ENCODE measurements at places on chromosomes 3 and 15.

DNA sequence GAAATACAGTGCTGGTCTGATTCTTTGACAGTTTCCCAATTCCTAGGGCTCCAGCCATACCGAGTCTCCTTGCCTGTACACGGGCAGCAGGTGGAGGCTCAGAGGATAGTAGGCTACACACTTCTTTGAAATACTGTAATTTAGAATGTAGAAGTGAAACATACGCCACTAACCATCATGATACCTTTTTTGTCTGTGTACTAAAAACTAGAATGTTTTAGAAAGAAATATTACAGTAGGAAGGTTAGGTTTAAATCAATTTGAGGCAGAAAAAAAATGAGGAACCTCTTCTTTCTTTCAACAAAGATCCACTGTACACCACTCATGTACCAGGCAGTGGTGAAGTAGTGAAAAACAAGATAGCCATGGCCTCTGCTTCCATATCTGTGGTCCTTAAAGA, 354.7 kb downstream of the MCTP2 start:
- DNase-seq, result no peak

- peak; percentile 15 for DNase-seq
These were observed 98.9 kb upstream of the TJP1 start for GRCh38 chr15:29921130-29921601.

DNA sequence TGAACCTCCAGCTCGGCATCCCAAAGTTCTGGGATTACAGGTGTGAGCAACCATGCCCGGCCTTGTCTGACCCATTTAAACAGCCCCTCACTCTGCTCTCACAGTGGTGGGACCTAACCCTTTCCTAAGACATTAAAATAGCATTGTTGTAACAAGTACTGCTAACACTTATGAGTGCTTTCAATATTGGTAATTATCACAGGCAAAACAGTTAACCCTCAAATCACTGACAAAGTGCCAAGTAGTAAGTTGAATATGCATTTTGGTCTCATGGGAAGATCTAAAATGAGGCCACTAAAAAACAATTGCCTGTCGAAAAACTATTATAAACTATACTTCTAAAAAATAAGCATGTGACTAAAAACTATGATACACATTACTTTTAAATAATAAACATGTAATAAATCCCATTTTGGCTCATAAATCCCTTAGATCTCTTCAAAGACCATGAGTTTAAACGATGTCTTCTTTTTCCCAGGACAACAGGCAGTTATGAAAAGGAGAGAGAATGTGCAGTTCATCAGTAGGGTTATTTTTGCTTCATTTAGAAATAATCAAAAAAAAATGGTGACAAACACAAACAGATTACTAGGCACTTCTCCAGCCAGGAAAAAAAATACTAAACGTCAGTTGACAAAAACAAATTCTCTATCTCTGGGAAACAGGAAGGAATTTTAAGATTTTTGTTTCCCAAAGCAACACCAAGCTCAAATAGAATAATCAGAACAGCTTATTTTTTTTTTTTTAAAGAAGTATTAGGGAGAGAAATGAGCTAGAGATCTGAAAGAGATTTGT, 95.4 kb downstream of the RFTN1 start:
- no peak for DNase-seq

DNA sequence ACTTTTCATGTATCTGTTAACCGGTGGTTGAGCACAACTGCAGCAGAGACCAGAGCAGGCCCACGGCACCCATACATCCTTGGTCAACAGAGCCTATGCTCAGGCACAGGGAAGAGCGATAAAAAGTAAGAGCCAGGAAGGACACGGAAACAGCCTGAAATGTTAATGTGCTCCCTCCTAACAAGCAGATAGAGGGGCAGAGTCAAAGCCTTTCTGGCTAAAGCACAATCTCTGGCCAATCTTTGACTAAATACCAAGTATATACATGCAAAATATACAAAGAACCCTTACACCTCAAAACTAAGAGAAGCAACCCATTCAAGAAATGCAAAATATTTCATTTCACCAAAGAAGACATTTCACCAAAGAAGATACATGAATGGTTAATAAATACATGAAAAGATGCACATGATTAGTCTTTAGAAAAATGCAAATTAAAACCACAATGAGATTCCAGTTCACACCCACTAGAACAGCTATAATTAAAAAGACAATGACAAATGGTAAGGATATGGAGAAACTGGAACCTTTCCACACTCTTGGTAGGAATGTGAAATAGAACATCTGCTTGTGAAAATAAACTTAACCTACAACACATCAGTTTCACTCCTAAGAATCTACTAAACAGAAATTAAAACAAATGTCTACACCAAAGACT, 88.0 kb downstream of the OSBPL10 start:
- DNase-seq, result no peak

GRCh38 chr15:72358650-72359171, 17.1 kb downstream of the HEXA start:
- DNase-seq, result no peak

GRCh38 chr3:56491566-56491965, 23.3 kb upstream of the ERC2 start:
- DNase-seq, result no peak

- no peak for DNase-seq
These were observed 85.9 kb upstream of the GPR149 start for GRCh38 chr3:154515921-154516320.

DNA sequence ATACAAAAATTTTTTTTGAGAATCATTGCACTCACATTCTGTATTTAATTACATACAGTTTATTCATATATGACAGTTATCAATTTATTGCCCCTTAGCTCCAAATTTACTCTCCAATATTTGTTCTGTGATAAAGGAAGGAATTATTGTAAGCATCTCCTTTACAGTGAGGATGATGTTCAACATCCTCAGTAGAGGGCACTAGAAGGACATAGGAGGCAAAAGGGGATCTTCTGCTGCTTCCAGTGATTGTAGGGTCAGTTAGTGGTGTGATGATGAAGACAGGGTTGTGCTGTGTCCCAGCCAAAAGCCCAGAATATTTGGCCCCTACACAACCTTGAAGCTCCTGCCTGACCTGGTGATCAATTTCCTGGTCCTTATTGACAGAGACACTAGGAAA, 89.9 kb upstream of the DCBLD2 start:
- DNase-seq, result no peak

DNA sequence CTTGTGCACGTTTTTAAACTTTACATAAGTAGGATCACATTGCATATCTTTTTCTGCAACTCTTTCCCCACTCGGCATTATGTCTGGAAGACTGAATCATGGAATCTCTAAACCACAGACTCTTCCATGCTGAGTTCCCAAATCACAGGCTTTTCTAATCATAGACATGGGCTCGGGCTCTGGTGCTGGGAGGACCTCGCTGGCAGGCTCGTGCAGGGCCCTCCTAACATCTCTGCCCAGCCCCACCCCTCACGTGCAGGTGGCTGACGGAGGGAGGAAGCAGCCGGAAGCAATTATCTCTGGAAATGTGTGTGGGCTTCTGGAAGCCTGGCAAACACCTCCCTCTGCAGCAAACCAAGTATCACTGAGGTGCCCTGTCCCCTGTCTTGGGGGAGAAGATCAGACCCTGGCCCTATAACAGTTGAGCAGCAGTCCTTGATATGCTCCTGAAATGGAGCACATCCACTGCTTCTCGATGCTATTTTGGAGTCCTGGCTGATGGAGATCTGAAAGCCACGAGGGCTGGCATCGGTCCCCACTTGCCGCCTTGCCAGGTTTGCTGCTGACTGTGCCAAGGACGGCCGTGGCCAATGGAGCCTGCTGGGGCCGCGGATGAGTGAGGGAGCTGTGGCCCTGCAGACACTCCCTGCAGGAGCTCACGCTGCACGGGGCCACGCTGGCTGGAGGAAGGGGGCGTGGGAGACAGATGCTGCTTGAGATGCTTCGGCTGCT, 4.4 kb upstream of the IQSEC1 start:
- no peak for DNase-seq

- no peak for DNase-seq
These were observed 322.6 kb downstream of the THSD4 start for GRCh38 chr15:71437919-71438318.

DNA sequence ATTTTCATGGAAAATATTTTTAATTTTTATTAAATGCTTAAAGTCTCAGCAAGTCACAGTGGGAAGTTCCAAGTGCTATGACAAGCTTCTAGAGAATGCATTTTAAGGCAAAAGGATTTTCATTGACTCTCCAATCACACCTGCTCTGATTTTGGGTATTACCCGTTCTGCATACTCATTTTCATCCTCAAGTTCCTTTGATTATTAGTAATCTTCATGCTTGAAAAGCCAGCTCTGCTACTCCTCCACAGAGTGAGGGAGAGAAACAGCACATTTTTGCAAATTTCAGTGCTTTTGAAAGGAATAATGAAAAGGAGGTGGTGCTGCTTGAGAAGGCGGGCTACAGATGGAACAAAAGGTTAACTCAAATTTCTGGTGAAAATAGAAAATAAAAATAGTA, 450.7 kb downstream of the NSUN3 start:
- DNase-seq, result no peak

Measured in large intestine (tissue), 12 donors.